GM23338 (cell line): ENCODE measurements at places on chromosomes 4 and X.

- DNase-seq: no peak
These were observed 220.7 kb upstream of the EMCN start for GRCh38 chr4:100738196-100739165.

DNA sequence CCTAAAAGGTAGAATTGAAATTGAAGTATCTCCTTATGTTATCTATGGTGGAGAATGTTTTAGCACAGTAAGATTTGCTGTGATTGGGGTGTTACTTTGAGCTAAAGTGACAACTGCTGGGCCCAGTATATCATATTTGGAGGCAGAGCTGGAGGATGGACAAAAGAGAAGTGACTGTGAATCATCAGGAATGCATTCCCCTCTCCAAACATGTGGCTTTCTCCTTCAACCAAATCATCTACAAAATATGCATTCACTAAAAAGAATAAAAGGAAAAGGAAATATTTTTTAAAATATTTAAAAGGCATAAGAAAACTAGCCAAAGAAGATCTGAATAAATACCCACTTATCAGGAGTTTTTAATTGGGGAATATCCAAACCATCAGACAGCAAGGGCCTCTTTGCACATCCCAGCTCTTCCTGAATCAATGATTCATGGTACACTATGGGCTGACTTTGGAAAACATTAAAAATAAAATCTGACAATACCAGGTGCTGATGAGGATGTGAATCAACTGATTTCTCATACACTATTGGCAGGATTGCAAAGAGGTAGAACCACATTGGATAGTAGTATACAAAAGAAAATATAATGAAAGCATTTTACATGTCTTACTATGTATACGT is 671.7 kb upstream of the NR3C2 start:
- no peak for DNase-seq

DNA sequence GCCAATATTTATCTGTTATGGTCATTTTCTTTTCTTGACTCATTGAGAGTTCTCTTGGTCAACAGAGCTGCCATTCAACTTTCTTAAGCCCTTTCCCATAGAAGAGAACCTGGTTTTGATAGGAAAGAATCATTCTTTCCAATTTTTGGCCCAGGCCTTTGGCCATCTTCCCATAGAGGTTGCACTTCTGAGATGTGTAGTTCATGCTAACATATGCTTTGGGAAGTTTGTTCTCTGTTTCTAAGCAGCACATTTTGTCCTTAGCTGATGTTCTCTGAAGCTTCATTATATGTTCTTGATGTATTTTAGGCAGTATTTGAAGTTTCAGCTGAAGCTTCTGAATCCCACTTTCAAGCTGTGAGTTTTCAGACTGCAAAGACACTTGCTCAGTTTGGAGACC is 161.1 kb downstream of the VEGFC start:
- DNase-seq: no peak

GRCh38 chrX:153441296-153441695 is 4.6 kb downstream of the TREX2 start:
- DNase-seq: no peak

GRCh38 chr4:80454040-80454439 is 118.5 kb downstream of the CFAP299 start:
- no peak for DNase-seq

GRCh38 chr4:40197879-40198689 is 1.3 kb downstream of the RHOH start:
- DNase-seq: no peak

GRCh38 chrX:97215186-97215585 is 331.5 kb downstream of the RPA4 start:
- no peak for DNase-seq

GRCh38 chrX:140163371-140164159 is 198.2 kb upstream of the CXorf66 start:
- no peak for DNase-seq

- peak; percentile 47 for DNase-seq
These were observed 866 bp upstream of the EMD start for GRCh38 chrX:154378059-154378798.

DNA sequence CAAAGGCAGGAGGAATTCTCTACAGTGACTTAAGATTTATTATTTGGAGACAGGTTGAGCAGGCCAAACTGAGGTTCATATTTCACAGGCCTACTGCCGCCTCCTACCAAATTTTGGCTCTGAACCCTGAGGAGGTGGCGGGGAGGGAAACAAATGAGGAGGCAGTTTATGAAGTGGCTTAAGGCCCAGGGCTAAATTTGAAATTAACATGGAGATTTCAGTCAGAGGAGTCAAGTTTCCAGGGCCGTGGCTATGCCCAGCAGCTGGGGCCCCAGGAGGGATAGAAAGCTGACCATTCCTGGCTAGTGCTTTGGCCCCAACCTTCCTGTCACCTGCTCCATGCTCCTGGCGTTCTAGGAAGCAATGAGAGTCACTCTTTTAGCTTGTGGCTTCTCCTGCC is 73.4 kb upstream of the ARHGAP36 start:
- DNase-seq: no peak

GRCh38 chr4:177841258-177841657 is 399.0 kb upstream of the AGA start:
- DNase-seq: no peak

GRCh38 chrX:16712548-16713155 is at the start of gene CTPS2:
CTPS2 (minus strand) TSS chrX:16712669; CDS start chrX:16702902, 9,767 bp downstream.
- DNase-seq: peak; percentile 58

DNA sequence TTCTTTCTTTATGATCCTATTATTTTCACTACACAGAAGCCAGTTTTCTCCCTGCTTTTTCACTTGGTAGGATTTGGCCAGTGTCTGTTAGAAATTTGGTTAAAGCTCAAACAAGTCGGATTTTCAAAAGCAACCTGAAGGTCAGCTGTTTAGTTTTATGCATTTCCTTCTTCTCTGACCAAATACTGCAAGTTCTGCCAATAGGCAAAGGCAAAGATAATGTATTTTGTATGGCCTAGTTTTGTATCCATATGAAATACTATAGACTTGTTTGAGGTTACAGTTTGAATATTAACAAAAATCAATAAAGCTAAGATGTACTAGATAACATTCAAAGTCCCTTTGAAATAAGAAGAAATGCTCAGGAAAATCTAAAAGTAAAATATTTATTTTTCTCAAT is 439.4 kb downstream of the TRIML1 start:
- no peak for DNase-seq

- DNase-seq: no peak
These were observed 604.9 kb upstream of the ZFP42 start for GRCh38 chr4:187390646-187391045.

DNA sequence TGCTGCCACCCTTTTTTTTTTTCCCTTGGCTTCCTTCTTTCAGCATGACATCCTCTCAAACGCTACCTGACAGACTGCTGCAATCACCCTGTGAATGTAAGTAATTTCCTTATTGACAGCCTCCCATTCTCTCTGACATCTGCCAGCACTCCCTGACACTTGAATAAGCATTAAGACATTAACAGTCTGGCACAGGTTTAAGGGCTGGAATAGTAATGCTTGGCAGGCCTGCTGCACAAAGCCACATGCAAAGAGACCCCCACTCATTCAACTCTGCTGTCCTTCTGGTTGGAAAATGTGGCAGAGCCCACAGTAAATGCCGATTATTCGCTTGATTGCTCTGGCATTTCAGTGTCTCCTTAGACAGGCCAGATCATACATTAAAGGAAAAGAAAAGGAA is 28.1 kb upstream of the RASGEF1B start:
- no peak for DNase-seq

DNA sequence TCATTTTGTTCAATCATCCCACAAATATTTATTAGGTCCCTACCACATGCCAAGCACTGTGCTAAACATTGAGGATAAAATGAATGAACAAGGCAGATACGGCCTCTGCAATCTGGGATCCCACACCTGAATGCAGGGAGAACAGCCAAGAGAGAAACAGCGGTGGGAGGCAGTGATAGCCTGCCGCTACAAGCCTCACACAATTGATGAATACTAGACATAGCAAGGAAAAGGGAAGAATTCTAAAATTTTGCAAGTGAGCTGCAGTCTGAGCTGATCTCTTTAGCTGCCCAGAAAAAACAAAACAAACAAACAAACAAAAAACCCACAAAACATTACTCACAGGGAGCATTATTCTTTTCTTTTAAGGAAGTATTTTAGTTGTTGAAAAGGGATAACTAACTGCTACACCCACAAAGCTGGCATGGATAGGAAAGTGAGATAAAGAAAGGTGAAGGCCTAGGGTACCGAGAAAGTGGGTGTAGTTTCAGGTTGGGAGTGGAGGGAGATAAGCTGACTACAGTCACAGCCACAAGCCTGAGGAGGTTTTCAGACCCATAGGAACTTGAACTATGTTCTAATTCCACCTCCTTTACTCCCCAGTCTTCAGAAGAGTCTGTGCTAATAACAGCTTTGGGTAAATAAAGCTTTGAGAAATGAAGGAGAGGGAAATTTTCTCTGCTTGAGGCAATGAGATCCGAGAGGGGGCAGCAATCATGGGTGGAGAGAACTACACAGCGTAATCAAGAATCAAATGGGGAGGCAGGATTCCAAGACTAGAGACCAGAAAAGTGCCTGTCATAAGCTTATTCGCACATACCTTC is 85.4 kb downstream of the SH3RF1 start:
- no peak for DNase-seq

DNA sequence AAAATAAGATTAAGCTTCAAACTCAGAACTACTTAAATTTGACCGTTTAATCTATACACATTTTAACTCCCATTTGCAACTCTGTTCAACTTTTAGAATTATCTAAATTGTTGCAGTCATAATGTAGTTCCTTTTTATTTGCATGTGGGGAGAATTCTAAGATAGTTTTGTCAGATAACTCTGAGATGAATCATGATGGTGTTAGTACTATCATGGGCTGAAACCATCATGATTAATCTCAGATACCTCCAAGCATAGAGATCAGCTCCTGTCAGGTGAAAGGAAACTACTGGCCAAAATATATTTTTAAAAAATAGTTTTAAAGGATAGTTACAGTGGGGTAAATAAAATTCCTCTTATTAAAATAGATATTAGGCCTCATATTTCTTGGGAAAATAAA is 39.0 kb downstream of the FBXO8 start:
- DNase-seq: no peak

DNA sequence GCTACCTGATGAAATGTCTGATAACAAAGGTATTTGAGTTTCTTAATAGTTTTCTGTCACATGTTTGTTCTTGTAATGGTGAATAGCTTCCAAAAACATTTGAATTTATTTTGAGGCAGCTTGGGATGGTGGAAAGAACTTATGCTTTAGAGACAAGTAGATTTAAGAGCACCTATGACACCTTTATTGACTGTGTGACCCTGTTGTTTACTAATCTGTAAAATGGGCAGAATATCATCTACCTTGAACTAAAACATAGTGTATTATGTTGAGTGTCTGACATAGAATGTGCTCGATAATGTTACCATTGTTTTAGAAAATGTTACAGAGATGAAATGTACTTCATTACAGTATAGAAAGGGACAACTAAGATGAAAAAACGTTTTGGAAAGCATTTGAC is 24.9 kb downstream of the STAG2 start:
- DNase-seq: no peak

DNA sequence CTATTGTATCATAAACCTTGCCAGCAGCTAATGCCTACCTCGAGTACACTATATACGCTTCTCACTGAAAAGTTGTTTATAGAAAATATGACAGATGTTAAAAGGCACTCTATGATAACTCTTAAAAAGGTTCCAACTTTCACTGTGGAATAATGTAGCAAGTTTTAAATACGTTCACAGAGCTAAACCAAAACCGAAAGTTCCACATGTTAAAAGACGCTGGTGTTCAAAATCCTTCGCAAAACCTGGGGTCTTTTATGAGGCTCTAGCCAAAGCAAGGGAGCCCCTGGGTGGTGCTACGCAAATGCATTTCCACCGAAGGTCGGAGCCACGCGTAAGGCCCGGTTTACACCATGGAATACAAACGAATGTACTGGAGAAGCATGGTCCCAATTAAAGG is 103.7 kb upstream of the TENM3 start:
- DNase-seq: no peak

DNA sequence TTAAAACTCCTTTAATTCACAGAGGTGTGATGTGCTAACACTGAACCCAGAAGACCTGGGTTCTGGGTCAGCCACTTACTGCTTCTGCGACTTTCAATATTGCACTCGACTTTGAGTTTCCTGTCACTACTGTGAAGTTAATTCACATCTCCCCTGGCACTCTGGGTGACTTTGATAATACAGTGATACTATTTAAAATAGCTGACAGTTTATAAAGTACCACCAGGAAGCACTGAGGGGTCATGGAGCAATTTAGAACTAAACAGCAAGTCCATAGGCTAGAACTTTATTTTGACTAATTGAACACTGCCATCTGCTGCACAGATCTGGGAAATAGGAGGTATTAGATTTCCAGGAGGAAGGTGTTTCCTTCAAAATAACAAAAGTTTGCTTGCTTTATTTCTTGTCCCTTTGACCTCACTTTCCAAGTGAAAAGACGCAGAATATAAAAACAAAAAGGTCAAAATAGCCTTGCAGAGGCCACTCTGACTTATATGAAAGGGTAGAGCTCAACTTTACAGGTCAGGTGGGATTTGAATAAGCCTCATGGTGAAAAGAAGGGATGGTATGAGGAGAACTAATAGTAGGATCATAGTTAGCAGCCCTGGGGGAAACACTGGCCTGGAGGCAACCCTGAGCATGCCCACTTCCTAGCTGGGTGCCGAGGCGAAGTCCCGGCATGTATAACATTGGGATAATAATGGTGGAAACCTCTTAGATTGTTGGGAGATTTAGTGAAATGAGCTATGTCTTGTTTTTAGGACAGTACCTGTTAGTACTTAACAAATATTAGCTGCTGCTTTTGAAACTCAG is 53.4 kb downstream of the ZNF518B start:
- DNase-seq: peak; percentile 70

DNA sequence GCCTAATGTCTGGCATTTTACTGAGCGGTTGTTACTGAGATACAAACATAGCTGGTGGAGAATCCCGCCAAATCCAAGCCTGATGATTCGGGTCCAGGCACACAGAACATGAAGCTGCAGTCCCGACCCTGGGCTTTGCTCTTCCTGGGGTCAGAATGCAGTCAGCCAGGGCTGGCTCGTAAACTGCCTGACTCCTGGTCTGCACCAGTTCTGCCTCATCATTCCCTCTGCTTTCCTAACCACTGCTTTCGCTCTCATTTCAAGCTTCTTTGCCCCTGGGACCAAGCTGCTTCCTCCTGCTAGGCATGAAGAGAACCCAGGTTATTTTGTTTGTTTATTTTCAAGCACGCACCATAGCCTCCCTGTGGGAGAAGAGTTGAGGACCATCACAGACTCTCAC is 39.3 kb downstream of the GATB start:
- peak; percentile 7 for DNase-seq

- DNase-seq: no peak
These were observed 161.0 kb upstream of the FGF13 start for GRCh38 chrX:138872537-138872936.

- DNase-seq: no peak
These were observed 169.4 kb downstream of the IL1RAPL1 start for GRCh38 chrX:28756647-28757046.

- DNase-seq: peak; percentile 44
These were observed 56.9 kb upstream of the TADA2B start for GRCh38 chr4:6986072-6986780.

DNA sequence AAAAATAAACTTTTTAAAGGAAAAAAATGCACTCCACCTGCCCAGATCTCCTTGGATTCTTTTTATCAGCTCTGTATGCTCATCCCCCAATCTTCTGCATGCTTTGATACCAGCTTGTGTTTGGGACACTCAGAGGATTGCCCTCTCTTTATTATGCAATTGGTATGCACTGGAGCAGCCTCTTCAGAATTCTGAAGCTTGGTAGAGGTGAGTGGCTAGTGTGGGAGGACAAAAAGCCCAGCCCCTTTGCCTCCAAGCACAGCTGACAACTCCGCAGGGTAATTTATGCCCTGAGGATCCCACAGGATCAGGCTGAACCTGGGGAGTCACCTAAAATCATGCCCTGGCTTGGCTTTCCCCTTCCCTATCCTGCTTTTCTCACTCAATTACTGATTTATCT is 16.7 kb downstream of the IL21 start:
- peak; percentile 23 for DNase-seq
